ENCODE measurements at places on chromosomes 1 and 21. TPM values are rescaled to one million over a fixed set of nuclear protein-coding genes. Genes with fewer than 3 reads are reported as not detected.

The TCHH gene
- total RNA-seq: 0.25 TPM

The S100A14 gene
- 0.23 TPM for total RNA-seq

The MROH7 gene
- not detected for total RNA-seq

The TSTD1 gene
- 0.48 TPM for total RNA-seq

The BMP8B gene
- 5.2 TPM for total RNA-seq

The GOLT1A gene
- 3.3 TPM for total RNA-seq

The GABRD gene
- total RNA-seq: 0.66 TPM

The CRYZL1 gene
- 11.7 TPM for total RNA-seq

The RHD gene
- total RNA-seq: not detected

The PIK3CD gene
- total RNA-seq: 10.2 TPM

The MYCL gene
- total RNA-seq: 1.3 TPM

The CRYZ gene
- 86.2 TPM for total RNA-seq

The RNF2 gene
- 22.3 TPM for total RNA-seq

The C1orf185 gene
- not detected for total RNA-seq

The RNU11 gene
- not detected for total RNA-seq

The PGBD5 gene
- 0.34 TPM for total RNA-seq

The TMPRSS3 gene
- total RNA-seq: 0.14 TPM

The RORC gene
- 0.05 TPM for total RNA-seq

The BEST4 gene
- 0.37 TPM for total RNA-seq

The NGF gene
- 0.38 TPM for total RNA-seq

The TRPM2 gene
- 8.3 TPM for total RNA-seq

The KRTAP19-6 gene
- total RNA-seq: not detected

The ZNF683 gene
- total RNA-seq: not detected

The NFIA gene
- 8.9 TPM for total RNA-seq

The OR2L8 gene
- not detected for total RNA-seq

The NPHS2 gene
- total RNA-seq: not detected

The ZNHIT6 gene
- total RNA-seq: 21.6 TPM

The LAMTOR2 gene
- 157 TPM for total RNA-seq

The KCNJ15 gene
- total RNA-seq: 0.12 TPM

The CLCA4 gene
- not detected for total RNA-seq
